Kidney capillary endothelial cell (primary cell): ENCODE measurements at places on chromosomes 12 and 14.

DNA sequence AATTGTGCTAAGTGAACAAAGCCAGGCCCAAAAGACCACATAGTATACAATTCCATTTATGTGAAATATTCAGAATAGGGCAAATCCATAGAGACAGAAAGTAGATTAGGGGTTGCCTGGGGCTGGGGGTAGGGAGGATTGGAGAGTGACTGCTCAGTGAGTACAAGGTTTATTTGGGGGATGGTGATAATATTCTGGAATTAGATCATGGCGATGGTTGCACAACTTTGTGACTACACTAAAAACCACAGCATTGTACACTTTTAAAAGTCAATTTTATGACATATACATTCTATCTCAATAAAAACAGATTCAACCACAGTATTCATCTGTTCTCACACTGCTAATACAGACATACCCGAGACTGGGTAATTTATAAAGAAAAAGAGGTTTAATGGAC is 68.7 kb upstream of the MAP1LC3B2 start:
- DNase-seq: no peak

DNA sequence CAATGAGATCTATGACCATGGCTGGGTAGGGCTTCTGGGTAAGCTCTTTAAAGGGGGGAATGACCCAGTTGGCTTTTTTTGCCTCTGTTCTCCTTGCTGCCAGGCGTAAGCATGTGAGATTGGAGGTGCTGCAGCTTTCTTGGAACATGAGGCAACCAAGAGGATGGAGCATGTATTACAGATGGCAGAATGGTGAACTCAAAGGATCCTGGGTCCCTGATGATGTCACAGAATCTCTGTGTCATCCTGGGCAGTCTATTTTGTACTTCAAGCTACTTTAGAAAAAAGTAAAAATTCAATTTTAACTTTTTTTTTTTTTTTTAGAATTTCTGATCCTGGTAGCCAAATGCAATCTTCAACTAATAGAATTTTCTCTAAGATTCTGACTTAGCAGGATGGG is 8.0 kb downstream of the KRT82 start:
- no peak for DNase-seq

- no peak for DNase-seq
Measured at GRCh38 chr12:50732591-50732990, 31.3 kb upstream of the ATF1 start.

GRCh38 chr12:102314821-102315220 is 117.2 kb upstream of the PMCH start:
- no peak for DNase-seq

GRCh38 chr12:1629338-1630132 is 504 bp downstream of the WNT5B start:
- DNase-seq: no peak
